Activated CD8-positive, alpha-beta memory T cell treated with anti-CD3 and anti-CD28 coated beads, Interleukin-2, amount 50 U/mL, for 4 hours (primary cell): ENCODE measurements at places on chromosomes 3 and 15.

- no peak for DNase-seq
Observed at GRCh38 chr15:35680951-35681350, 135.0 kb upstream of the DPH6 start.

- DNase-seq, result no peak
Observed at GRCh38 chr3:69189487-69189886, 67.1 kb upstream of the LMOD3 start.

DNA sequence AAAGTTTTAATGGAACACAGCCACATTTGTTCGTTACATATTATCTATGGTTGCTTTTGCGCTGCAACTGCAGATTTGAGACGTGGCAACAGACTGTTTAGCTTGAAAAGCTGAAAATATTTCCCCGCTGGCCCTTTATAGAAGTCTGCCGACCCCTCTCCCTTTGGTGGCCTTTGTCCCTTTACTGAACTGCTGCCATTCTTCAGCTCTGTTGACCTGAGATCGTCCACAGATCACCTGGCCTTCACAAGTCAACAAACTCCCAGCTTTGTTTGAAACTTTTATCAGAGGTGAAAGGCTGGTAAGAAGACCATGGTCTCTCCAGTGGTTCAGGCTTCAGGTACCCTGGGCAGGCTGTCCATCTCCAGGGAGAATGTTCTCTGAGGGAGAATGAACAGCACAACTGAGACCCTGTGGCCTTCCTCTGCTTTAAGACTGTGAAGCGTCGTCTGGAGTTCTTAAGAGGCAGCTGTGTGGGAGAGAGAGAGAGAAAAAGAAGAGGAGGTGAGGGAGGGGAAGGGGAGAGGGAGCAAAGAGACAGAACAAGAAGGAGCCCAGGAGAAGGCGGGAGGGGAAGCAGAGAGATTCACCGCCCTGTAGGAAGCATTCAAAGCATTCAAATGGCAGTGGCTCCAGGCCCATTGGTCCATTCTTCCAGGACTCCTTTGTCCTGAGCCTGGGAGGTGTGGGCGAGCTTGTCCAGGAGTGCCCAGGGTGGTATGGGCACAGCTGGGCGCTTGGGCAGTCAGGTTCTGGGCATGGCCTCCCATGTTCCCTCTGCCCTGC is 53.7 kb upstream of the INSYN1 start:
- no peak for DNase-seq

- DNase-seq, result no peak
Observed at GRCh38 chr3:46972396-46972795, 4.1 kb downstream of the CCDC12 start.

GRCh38 chr3:44437800-44438199 is 39.7 kb downstream of the ZNF445 start:
- DNase-seq, result no peak

GRCh38 chr3:172630316-172630715 is 80.6 kb downstream of the NCEH1 start:
- no peak for DNase-seq

DNA sequence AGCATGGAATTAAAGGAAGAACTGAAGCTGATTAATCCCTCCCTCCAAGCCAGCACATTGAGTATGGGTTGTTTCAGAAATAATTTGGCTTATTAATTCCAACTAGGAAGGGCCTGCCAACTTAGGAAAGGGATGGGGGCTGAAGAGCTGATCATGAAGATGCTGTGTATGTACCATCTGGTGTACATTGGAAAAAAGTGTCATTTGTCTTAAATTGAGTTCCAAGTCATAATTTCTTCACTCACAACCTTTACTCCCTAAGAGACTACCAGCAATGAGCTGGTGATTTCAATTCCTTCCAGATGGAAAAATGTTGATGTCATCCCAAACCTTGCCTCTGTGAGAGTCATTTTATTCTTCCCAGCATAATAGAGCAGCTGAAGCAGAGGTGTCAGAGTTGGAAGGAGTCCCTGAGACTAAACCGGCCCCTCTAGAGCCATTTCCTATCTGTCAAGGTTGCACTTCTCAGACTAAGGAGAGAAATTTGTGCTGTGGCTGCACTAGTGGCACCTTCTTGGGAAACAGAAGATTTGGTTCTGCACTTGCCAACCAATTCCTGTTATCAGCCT is 79.4 kb downstream of the GTPBP8 start:
- DNase-seq, result no peak

- DNase-seq, result no peak
Observed at GRCh38 chr3:166569589-166569988, 732.4 kb upstream of the BCHE start.

GRCh38 chr15:27990521-27991515 is 108.3 kb downstream of the OCA2 start:
- DNase-seq, result no peak

- no peak for DNase-seq
Observed at GRCh38 chr3:15160662-15161061, 45.4 kb upstream of the CAPN7 start.

GRCh38 chr3:53168175-53168923 is 7.3 kb downstream of the PRKCD start:
- DNase-seq, result no peak

DNA sequence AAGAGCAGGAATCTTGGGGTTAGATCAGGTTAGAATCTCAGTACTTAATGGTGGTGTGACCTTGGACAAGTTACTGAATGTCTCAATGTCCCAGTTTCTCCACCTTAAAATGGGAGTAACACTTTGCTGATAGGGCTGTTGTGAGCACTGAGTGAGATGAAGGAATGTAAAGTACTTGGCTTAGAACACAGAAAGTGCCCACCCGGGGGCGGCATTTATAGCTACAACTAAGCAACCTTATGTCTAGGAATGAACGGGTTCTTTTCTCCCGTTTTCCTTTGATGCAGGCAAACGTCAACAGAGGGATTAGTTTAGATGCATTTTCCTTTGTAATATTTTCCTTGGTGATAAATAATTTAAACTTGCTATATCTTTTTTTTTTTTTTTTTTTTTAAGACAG is 176.6 kb downstream of the USP13 start:
- DNase-seq, result no peak

DNA sequence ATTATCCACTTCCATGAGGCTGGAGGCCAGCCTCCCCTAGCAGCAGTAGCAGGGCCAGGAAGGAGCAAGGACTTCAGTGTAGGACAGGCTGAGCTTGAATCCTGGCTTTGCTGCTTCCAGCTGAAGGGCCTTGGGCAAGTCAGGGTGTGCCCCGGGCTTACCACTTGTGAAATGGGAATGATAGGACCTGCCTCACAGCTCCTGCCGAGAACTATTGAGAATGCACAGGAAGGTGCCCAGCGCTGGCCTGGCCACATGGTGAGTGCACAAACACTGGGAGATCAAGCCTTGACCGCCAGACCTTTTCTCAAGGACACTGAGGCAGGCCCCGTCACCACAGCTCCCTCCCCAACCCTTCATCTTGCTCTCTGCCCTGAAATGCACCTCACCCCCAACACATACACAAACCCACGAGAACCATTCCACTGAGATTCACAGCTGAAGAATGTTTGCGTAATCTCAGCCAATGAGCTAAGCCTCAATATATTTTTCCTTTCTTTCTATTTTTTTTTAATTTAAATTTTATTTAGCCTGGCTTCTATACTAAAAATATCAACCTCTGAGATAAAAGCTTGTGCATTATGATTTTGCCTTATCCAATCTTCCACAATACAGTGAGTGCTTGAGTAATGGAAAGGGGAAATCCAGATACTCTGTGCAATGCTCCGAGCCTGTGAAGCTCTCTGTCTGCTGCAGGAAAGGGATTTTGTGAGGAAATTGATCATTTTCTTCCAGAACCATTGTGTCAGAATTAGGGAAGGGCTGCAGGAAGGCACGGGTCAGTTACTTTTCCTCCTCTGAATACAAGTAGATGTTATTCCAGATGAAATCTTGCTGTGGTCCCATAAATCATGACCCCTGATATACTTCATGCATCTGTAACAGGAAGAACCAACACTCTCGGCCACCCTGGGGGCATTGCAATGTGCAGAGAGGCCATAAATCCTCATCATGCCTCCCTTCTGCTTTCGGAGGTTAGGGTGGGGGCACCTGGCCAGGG is 193.9 kb downstream of the TLE3 start:
- DNase-seq, result no peak

DNA sequence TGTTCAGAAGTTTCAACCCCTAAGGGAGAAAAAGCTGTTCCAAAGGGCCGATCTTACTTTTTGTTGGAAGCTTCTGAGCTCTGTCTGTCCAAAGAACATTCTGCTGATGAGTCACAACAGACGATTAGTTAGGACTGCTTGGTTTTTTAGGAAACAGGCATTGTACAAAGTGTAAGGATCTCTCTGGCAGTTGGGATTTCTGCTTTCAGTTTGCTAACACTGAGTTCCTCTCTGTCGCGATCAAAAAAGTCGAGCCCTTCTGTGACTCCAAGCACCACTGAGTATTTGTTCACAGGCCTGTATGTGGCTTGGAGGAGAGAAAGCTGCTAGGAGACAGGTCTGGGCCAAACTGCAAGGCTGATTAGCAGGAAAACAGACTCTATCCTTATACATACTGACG is 91.8 kb upstream of the PFN2 start:
- no peak for DNase-seq

- no peak for DNase-seq
Observed at GRCh38 chr3:25486932-25487331, 58.9 kb downstream of the RARB start.

DNA sequence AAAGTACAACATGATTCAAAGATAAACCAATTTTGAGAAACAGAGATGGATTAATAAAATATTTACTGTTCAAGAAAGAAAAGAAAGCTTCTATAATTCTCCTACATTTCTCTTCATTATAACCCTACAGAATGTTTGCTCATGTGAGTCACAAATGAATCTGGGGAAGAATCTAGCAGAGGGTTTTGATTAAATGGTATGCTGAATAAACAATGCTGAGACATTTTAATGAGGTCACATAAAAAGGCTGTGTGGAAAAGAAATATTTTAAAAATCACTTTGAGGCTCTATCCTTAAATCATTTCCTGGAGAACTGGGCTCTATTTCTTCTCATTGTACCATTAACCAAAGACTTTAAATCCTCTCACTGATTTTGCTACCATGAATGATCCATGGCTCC is 727.7 kb downstream of the NTRK3 start:
- DNase-seq, result no peak

DNA sequence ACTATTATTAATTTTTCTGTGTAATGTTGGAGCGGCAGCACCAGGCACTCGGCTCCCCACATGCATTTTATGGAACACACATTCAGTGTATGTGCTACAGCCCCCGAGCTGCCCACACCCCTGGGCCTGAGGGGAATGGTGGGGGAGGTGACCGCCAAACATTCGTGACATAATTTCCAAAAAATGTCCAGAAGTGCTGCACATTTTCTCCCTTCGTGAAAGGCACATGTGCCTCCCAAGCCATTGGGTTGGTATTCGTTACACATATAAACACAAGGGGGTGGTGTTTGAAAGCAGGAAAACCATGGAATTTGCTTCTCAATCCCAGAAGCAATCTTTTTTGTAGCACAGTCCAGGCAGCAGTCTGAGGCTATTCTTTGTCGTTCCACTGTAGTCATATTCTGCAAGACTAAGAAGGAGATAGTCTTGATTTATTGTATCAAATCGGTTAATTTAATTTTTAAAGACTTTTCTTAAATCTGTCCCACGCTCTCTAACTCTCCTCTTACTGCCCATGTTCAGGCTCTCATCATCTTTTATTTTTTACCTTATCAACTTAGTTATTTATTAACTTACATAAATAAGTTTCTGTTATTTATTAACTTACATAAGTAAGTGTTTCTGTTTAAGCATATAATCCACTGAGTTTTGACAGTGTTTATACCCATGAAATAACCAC is 39.2 kb upstream of the POLR2M start:
- no peak for DNase-seq

DNA sequence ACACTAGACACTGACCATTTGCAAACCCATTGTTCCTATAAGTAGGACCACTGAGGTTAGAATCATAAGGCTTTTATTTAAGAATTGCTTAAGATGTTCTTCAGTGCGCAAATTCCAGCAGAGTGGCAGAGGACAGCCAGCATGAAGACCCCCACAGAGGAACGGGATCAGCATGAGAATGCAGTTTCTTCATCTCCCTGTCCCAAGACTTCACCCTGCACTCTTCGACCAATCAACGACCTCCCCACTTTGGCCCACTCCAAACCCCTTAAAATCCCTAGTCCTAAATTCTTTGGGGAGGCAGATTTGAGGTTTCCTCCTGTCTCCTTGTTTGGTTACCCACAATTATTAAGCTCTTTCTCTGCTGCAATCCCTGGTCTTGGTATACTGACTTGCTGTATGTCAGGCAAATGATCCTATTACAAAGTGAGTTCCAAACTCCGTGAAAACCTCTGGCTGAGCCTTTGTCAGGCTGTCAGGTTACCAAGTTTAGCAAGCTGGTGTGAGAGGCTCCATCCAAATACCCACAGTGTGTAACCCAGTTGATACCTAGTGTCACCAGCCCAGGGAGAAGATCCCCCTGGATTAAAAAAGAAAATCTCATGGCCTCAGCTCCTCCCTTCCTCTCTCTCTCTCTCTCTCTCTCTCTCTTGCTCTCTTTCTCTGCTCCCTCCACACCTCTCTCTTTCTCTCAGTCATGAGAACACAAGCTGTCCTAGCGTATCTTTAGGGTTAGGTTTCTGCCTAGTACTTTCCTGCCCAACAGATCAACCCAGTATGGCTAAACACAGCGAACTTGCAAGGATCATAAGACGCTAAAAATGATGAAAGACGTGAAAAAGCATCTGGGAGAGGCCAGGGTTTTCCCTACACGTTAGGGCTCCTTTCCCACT is 15.8 kb upstream of the RBSN start:
- no peak for DNase-seq

DNA sequence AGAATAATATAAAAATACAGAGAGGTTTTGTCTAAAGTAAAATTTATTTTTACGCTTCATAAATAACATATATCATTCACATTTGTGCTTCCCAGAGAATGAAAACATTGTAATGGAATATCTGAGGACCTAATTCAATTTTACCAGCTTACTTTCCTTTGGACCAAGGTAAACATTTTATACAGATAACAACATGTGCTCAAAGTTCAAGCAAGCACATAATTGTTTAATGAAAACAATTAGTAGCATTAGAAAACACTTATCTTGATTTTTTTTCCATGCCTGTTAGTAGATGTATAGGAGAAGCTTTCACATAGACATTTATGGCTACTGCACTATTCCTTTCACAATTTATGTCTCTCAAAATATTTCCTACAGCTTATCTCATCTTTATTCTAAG is 400.0 kb downstream of the ZIC1 start:
- no peak for DNase-seq

DNA sequence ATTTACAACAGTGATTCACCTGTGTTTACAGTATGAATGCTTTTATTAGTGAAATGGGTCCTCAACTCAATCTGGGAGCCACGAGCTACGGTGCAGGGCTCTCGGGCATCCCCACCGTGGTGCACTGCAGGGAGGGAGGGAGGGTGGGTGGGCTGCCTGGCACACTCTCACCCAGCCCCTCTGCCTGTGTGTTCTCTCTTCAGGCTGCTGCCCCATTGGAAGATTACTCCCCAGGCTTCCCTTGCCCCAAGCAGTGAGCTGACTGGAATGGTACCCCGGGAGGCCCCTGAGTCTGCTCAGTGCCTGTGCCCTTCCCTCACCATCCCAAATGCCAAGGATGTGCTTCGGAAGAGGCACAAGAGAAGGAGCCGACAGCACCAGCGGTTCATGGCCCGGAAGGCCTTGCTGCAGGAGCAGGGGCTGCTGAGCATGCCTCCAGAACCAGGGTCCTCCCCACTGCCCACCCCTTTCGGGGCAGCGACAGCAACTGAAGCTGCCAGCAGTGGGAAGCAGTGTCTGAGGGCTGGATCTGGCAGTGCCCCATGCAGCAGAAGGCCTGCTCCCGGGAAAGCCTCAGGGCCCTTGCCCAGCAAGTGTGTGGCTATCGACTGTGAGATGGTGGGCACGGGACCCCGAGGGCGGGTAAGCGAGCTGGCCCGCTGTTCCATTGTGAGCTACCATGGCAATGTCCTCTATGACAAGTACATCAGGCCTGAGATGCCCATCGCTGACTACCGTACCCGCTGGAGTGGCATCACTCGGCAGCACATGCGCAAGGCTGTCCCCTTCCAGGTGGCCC is 5.0 kb downstream of the AEN start:
- DNase-seq, result no peak
